BJ (cell line): ENCODE measurements at places on chromosomes 12 and 14.

DNA sequence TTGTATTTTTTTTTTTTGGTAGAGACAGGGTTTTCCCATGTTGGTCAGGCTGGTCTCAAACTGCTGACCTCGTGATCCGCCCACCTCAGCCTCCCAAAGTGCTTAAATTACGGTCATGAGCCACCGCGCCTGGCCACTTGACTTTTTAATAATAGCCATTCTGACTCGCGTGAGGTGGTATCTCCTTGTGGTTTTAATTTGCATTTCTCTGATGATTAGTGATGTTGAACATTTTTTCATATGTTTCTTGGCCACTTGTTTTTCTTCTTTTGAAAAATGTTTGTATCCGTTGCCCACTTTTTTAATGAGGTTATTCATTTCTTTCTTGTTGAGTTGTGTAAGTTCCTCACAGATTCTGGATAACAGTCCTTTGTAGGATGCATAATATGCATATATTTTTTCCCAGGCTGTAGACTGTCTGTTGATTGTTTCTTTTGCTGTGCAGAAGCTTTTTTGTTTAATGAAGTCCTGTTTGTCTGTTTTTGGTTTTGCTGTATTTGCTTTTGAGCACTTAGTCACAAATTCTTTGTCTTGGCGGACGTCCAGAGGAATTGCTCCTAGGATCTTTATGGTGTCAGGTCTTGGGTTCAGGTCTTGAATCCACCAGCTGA is 10.3 kb upstream of the PGAM5 start:
- DNase-seq = peak; percentile 8

DNA sequence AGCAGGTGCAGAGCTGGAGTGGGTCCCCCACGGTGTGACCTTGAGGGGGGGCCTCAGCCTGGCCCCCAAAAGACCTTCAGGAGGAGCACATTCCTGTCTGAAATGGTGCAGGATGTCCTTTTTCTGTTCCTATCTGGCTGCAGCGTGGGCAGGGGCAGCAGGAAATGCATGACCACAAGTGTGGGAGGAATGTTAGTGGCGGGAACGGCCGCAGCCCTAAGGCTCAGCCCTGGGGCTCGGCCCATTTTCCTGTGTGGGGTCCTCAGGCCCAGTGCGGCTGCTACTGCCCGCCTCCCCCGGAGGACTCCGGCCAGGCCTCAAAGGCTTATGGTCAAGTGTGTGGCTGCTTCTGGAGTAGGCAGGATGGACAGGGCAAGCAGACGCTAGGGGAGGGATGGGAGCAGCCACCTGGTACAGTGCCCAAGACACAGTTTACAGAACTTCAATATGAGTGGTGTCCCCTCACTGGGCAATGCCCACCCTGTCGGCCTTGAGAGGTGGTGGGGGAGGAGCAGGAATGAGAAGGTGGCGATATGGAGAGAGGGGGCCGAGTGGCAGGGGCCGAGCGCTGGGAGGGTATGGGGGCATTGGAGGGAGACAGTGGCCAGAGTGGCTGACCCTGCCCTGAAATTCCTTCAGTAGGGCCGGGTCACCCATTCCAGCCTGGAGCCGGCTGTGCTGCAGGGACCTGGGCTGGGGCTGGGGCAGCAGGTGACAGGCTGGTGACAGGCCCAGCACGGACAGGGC is 137.4 kb downstream of the CALM1 start:
- DNase-seq = no peak

GRCh38 chr14:61568572-61569011 is 126.7 kb upstream of the HIF1A start:
- DNase-seq = no peak

DNA sequence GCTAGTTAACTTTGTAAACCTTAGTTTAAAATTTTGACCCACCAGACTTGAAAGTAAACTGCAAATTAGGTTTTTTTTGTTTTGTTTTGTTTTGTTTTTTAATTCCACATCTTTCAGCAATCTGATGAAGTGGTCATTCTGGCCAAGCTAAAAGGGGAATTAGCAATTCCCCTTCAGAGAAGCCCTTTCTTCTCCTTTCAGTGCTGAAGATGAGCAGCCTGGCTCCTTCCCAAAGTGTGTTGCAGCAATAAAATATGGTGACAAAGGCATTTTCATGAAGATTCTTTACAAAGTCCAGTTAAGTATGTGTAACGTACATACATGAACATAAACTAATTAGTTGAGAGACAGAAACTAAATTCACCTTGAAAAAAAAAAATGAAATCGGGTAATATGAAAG is 380.1 kb downstream of the NOVA1 start:
- DNase-seq = no peak

DNA sequence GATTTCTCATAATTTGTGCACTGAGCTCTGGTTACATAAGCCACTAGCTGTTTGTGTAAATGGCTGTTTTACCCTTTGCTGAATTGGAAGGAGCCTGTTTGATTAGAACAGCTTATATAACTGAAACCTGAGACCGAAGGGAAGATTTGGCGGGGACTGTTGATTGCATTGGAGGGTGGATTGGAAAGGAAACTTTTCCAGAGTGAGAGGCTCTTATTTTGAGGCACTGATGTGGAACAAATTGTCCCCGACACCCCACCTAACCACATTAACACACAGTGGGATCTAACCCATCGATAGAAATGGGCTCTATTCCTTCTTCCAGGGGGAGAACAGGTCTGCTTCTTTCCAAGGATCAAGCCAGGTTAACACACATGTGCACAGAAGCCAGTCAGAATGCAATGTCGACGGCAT is 51.7 kb downstream of the TMEM30B start:
- DNase-seq = no peak

DNA sequence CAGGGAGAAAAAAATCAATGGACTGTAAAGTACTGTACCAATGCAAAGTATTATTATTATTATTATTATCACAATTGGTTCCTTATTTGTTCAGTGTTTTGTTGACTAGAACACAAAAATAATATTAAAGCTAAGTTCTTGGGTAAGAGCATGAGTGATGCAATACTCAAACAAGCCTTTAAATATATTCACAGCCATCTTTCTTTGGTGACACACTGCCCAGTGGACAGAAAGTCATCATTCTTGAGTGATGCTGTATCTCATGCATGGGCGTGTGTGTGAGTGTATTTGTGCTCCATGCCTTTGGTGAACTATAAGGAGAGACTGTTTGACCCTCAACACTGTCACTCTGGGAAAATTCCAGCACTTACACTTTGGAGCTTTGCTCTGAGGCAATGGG is 93.6 kb downstream of the KCNK10 start:
- DNase-seq = no peak

GRCh38 chr14:69354383-69355153 is 43.5 kb downstream of the ERH start:
- no peak for DNase-seq

- no peak for DNase-seq
Measured at GRCh38 chr12:70177631-70178030, 65.6 kb upstream of the CNOT2 start.

DNA sequence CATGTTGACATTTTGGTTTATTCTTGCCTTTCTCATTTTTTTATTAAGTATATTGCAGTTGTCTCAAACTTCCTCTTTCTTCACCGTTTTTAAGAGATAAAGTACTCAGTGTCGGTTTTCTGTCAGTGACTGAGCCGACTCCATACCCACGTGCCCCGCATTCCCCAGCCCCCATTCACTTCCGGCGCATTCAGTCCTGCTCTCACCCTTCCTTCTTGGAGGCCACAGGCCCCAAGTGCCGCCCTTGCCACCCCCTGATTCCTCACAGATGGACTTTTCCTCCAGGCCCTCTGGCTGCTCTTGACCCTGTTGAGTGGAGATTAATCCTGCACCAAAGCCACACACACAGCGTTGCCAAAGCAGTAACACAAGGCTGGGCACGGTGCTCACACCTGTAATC is 19.1 kb upstream of the DNAH10 start:
- no peak for DNase-seq

- no peak for DNase-seq
Measured at GRCh38 chr12:14148489-14149270, 167.3 kb upstream of the GRIN2B start.

GRCh38 chr14:102317564-102318248 is 1.8 kb upstream of the ZNF839 start:
- no peak for DNase-seq

DNA sequence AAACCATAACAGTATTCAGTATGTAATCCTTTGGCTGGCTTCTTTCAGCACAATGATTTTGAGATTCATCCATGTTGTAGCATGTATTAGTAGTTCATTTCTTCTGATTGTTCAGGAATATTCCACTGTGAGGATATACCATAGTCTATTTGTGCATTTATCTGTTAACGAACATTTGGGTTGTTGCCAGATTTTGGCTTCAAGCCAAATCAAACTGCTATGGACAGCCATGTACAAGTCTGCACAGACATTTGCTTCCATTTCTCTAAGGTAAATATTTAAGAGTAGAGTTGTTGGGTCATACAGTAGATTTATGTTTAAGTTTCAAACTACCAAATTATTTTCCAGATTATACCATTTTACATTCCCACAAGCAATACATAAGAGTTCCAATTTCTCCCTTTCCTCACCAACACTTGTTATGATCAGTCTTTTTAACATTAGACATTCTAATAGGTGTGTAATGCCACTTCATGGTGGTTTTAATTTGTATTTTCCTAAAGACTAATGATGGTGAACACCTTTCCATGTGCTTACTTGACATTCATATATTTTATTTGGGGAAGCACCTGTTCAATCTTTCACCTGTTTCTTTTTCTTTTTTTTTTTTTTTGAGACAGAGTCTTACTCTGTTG is 56.6 kb downstream of the ZFYVE21 start:
- no peak for DNase-seq

GRCh38 chr12:95303476-95303875 is 85.9 kb downstream of the VEZT start:
- DNase-seq = no peak

DNA sequence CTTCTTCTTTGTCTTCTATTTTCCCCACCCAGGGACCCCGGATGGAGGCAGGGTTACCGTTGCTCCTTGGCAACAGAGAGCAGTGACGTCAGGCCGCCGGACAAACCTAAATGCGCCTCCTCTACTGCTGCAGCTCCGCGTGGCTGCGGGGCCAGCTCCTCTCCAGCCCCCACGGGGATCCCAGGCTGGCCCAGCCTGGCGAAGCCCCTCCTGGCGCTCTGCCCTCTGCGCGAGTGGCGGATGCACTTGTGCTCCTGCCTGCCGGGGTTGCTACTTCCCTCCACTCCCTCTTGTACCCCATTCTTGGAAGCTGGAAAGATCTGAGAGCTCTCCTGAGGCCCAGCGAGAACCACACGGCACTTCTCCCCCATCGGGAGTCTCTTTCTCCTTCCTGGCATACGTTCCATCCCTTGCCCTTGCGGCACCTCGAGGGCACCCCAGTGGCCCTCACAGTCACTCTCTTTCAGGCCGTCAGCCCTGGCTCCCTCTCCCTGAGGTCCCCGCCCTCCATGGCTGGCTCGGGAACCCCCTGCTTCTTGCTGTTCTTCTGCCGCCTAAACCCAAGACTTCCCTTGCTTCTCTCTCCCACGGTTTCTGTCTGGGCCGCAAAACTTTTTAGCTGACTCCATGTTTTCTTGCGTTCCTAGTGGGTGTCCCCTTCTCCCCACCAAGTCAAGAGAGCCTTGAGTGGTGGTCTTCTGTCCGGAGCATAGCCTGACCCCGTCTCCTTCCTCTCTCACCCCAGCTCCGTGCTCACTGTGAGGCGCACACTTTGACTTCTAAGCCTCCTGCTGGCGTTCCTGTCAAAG is 121.7 kb downstream of the PAPOLA start:
- DNase-seq = no peak

DNA sequence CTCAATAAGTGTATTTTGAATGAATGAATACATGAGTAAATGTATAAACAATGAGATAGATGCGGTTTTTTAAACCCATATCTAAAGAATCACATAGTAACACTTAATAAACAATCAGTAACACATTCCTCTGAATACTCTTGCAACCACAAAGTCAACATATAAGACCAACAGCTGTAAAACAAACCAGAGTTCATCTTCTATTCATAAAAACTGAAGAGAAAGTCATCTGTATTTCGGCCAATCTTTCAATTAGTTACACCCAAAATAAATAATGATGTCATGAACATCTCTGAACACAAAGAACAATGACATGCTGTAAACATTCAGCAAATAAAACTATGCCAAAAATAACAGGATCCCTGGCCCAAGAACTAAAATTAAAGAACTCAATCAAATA is 47.2 kb downstream of the ARMH4 start:
- DNase-seq = peak; percentile 78

- no peak for DNase-seq
Measured at GRCh38 chr14:21505012-21505553, 6.1 kb downstream of the METTL3 start.

- DNase-seq = no peak
Measured at GRCh38 chr12:62270384-62270783, 10.2 kb downstream of the USP15 start.

DNA sequence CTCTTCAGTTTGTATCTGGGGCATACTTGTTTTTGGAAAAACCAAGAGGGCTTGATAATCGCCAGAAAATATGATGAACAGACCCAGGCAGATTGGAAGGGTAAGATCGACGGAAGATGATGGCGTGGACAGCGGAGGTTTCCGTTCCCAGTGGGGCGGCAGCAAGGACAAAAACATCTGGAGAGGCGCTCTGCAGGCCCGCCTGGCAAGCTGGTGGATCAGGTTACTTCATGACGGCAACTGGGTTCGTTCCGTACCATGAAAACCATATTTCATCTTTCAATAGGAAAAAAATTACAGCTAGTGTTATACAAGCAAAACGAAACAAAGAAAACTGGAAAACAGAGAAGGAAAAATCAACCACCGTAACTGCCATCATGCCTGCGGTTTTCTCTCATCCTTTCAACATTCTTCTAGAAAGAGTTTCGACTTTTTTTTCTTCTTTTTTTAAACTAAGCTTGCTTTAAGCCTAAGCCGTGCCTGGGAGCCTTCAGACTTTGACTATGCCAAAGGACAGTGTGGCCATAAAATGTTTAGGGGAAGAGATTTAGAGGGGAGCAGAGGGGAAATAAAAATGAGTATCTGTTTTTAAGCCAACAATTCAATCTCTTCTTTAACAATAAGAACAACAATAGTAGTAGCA is 210.5 kb downstream of the FOXN3 start:
- DNase-seq = no peak

DNA sequence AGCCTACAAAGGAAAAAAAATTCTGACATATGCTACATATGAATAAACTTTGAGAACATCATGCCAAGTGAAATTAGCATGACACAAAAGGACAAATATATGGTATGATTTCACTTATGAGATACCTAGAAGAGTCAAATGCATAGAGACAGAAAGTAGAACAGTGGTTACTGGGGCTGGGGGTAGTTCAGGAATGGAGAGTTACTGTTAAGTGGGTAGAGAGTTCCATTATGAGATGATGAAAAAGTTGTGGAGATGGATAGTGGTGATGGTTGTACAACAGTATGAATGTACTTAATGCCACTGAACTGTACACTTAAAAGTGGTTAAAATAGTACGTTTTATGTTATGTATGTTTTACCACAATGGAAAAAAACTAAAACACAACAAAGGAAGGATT is 92.3 kb downstream of the SCAF11 start:
- DNase-seq = no peak

DNA sequence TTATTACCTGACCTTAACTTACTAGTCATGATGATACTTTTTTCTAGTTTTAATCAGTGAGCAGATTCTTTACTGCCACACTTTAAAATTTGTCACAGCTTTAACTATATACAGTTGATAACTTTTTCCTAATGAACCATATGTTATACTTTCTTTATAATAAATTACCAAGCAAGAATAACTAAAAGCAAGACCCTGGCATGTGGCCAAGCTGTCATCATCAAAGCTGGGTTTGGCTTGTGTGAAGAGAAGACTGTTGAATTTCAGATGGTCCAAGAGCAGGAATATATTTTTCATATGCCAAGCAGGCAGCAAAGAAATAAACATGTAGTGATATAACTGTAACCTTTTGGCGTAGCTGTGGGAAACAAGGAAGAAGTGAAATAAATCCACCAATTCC is 93.5 kb downstream of the PUS7L start:
- DNase-seq = no peak

- DNase-seq = no peak
Measured at GRCh38 chr12:1924996-1925683, 6.7 kb upstream of the CACNA2D4 start.
